ENCODE measurements at places on chromosomes 3 and 15.

GRCh38 chr15:92683511-92683834 lies 27.9 kb upstream of the FAM174B start:
- no peak for DNase-seq

GRCh38 chr3:149258714-149259113 lies 37.1 kb upstream of the CP start:
- no peak for DNase-seq

DNA sequence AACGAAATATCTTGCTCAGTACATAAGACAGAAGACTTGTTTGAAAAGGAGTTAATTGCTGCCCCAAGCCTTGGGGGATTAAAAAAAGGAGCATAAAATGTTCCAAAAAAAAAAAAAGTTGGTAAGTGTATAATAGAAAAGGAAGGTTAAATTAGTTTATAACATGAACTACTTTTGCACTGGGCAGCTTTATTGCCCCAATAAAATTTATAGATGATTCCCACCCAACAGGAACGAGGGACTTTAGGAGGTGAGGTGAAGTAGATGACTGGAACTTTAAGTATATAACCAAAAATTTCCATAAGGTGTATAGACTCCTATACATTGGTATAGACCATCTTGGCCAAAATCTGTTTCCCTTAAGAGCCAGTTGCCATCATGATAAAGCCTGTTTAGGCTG lies 14.8 kb downstream of the PPP2R3A start:
- no peak for DNase-seq

GRCh38 chr15:66718220-66718988 lies 16.4 kb downstream of the SMAD6 start:
- no peak for DNase-seq

DNA sequence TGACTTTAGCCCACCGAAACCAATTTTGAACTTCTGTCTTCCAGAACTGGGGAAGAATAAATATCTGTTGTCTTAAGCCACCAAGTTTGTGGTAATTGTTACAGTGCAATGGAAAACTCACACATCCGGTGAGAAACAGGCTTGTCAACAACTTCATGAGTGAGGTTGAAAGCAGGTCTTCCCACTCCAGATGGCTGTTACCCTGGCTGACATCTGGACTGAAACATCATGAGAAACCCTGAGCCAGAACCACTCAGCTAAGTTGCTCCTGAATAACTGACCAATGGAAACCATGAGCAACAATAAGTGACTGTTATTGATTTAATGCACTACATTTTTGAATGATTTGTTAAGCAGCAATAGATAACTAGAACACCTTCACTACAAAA lies 10.3 kb downstream of the ACSBG1 start:
- DNase-seq, result no peak

DNA sequence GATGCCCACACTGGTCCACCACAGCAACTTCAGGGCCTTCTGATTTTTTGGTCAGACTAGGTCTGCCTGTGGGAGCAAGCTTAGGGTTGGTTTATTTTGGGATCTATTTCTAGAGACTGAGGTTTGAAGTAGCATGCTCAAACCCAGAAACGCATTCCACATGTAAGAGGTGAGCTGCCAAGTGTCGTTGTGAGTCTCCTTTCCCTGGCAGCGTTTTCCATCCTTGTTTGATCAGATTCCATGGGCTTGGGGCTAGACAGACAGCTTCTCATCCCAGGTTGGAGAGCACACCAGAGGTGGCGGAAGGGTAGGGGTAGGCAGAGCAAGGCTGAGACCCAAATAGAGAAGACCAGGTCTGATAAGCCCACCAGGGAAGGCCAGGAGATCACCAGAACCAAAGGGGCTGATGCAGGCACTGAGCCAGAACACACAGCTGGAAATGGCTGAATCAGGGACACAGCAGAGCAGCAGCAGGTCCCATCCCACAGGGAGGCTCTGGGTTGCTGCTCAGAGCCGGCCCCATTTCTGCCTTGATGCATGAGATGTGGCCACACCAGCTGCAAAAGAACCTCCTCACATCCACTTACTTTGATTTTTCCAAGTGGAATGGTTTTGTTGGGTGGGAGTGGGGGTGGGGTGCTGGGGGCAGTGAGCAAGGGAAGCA lies 186.8 kb downstream of the THSD4 start:
- DNase-seq, result no peak

GRCh38 chr15:42832576-42832975 lies 88.0 kb downstream of the TTBK2 start:
- DNase-seq, result no peak

DNA sequence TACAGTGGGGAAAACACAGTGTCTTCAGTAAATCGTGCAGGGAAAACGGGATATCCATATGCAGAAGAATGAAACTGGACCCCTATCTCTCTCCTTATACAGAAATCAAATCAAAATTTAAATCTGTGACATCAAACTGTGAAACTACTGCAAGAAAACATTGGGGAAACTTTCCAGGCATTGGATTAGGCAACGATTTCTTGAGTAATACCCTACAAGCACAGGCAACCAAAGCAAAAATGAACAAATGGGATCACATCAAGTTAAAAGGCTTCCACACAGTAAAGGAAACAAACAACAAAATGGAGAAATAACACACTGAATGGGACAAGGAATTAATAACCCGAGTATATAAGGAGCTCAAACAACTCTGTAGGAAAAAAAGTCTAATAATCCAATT lies 165.3 kb downstream of the PLCL2 start:
- no peak for DNase-seq

- DNase-seq, result no peak
Measured at GRCh38 chr3:150547045-150547741, 606 bp downstream of the EIF2A start.

GRCh38 chr15:70396807-70397206 lies 299.1 kb upstream of the TLE3 start:
- DNase-seq, result no peak

DNA sequence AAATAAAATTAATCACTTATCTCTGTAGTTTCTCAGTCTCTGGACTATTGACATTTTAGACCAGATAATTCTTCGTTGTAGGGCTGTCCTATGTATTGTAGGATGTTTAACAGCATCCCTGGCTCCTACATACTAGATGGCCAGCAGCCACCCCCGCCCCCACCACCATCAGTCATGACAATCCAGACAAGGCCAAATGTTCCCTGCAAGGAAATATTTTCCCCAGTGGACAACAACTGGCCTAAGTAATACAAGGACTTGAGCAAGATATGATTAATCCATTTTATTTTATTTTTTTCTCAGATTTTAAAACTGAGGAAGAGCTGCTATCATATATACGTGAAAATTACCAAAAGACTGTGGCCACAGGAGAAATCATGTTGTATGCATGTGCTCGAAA lies 23.8 kb downstream of the TICRR start:
- no peak for DNase-seq

GRCh38 chr3:149860881-149861280 lies 47.9 kb downstream of the RNF13 start:
- DNase-seq, result no peak

GRCh38 chr3:13120928-13121552 lies 47.8 kb upstream of the IQSEC1 start:
- no peak for DNase-seq

GRCh38 chr3:136404056-136404455 lies 153.9 kb downstream of the PCCB start:
- no peak for DNase-seq

- no peak for DNase-seq
Measured at GRCh38 chr3:51711352-51712037, 4.6 kb downstream of the GRM2 start.

DNA sequence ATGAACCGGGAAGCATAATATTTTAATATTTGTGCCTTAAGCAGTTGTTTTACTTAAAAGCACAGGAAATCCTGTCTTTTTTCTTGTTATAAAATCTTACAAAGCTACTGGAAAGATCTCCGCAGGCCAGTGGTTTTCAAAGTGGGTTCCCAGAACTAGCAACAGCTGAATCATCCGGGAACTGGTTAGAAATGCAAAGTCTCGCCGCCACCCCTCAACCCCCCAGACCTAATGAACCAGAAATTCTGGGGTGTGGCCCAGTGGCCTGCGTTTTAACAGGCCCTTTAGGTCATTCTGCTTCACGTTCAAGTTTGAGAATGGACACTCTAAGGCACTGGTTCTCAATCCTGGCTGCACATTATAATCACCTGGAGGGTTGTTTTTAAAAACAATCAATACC lies 74.7 kb downstream of the PDZRN3 start:
- DNase-seq, result no peak

GRCh38 chr3:4834403-4834866 lies 144.8 kb upstream of the BHLHE40 start:
- DNase-seq, result no peak

DNA sequence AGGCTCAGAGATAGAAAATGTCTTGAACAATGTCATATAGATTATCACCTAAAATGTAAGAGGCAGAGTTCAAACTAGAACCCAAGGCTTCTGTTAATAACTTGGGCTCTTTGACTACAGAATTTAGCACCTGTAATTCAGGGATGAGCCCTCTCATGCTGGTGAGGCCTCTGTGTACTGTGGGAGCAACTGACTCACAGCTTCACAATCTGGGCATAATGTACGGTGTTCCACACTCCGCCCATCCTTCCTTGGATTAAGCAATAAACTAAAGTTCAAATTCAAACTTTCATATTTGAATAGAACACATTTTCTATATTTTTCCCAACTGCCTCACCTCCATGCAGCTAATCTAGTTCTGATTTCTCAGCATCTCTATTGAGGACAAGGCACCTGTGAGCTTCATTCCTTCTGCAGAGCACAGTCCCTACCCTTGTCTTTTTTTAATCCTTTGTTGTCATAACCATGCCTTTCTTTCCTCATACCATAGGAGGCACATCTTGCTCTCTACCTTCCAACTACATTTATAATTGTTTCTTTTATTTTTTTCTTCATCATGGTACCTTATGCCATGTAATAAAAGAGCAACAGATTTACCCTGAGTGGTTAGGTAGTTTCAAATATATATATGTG lies 392.1 kb downstream of the NLGN1 start:
- no peak for DNase-seq

GRCh38 chr3:126885425-126885824 lies 97.5 kb upstream of the PLXNA1 start:
- no peak for DNase-seq

DNA sequence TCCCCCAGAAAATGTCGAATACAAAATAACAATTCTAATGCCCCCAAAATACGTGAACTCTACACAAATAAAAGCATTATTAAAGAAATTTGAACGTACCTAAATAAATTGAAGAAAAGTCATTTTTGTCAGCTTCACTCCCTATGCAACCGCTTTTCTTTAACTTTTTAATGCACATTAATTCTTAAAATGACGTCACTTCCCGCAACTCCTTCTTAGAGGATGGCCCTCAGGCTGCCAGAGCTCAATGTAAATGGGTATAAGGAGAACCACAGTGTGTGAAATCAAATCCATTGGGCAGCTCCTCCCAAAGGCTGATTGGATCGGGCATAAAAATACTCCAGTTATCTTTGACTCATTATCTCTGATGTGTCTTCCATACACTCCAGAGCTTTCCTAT lies 736.9 kb downstream of the GBE1 start:
- no peak for DNase-seq

GRCh38 chr15:56963710-56964109 lies 45.3 kb downstream of the TCF12 start:
- no peak for DNase-seq

DNA sequence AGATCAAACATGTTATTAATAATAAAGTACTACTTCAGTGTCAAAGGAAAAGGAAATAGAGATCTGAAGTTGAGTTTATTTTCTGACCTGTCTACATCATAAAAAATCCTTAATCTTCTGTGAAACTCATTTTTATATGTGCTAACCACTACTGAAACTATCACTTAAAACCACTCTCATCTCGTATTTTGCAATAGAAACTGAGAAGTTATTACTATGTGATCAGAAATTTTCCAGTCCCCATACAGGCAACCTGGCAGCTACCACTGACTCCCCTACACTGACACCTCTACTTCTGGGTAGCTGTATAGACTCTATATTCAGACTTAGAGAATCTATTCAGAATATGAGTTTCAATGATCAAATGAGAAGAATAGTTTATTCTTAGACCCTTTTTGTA lies 8.3 kb downstream of the HDGFL3 start:
- no peak for DNase-seq

- no peak for DNase-seq
Measured at GRCh38 chr15:100881573-100882336, 2.1 kb downstream of the ALDH1A3 start.

DNA sequence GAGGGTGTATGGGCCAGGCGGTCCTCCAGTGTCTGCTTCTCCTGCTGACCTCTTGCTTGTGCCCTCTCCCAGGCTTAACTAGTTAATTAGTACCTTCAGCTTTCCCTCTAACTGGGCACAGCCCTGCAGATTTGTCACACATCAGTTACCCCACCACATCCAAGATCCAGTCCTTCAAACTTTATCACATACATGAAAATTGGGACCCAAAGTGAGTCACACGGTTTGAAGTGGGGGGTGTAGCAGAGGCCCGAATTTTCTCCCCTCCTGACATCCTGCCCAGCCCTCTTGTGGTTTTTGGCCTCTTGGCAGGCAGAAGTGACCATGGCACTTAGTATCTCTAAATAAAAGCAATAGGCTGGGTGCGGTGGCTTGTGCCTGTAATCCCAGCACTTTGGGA lies 3.9 kb downstream of the MAPKAPK3 start:
- DNase-seq, result no peak

GRCh38 chr15:41633609-41634008 lies 26.6 kb upstream of the MGA start:
- no peak for DNase-seq

DNA sequence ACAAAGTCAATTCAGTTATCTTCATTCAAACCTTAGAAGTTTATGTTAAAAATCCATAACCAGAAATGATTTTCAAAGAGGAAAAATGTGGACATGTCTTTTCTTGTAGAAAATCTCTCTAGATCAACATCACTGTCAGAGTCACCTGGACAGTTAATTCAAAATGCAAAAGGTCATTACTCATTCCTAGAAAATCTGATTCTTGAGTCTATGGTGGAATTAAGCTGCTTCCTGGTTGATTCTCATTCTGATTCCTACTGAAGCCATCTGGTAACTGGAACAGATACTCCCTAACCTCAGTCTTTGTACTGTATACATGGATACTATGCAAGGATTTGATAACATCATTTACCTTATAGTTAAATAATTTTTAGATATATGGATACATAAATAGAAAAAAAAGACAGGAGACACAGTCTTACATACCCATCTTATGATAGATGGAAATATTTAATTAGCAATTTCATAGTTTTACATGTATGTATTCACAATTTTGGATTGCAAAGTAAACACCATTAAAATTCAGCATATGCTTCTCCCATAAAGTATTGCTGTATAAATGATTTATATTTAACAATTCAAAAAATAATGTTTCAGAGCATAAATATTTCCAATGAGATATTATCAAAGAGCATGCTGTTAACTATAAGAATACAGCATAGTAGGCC lies 693.2 kb upstream of the CCDC54 start:
- DNase-seq, result no peak

DNA sequence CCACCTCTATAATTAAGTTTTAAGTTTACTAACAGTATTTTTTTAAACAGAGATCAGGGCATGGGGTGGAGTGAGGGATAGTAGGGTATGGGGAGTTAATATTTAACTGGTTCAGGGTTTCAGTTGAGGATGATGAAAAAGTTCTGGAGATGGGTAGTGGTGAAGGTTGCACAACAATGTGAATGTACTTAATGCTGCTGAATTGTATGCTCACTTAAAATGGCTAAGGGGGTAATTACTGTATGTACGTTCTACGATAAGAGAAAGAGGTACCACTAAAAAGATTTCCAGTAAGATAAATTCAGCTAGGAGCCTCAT lies 101.4 kb downstream of the TNIK start:
- no peak for DNase-seq

Measured in germinal center (tissue), 1 donor.